ENCODE measurements at places on chromosomes 4 and X. TPM values are rescaled to one million over a fixed set of nuclear protein-coding genes. Genes with fewer than 3 reads are reported as not detected.

The PTTG2 gene
- total RNA-seq = not detected

The TLR2 gene
- total RNA-seq = 1.9 TPM

The ASB12 gene
- 0.22 TPM for total RNA-seq

The RBM47 gene
- 1.1 TPM for total RNA-seq

The DMRTC1 gene
- not detected for total RNA-seq

The CYSLTR1 gene
- total RNA-seq = 1.4 TPM

The RENBP gene
- 10.4 TPM for total RNA-seq

The AKAP14 gene
- total RNA-seq = not detected

The UGT2B11 gene
- total RNA-seq = not detected

The TNMD gene
- total RNA-seq = not detected

The TMEM31 gene
- not detected for total RNA-seq

The MFAP3L gene
- 1.4 TPM for total RNA-seq

The NDST3 gene
- not detected for total RNA-seq

The ETDA gene
- not detected for total RNA-seq

- DNase-seq = peak; percentile 10
Measured at GRCh38 chrX:55907968-55908607, 190.5 kb downstream of the RRAGB start.

DNA sequence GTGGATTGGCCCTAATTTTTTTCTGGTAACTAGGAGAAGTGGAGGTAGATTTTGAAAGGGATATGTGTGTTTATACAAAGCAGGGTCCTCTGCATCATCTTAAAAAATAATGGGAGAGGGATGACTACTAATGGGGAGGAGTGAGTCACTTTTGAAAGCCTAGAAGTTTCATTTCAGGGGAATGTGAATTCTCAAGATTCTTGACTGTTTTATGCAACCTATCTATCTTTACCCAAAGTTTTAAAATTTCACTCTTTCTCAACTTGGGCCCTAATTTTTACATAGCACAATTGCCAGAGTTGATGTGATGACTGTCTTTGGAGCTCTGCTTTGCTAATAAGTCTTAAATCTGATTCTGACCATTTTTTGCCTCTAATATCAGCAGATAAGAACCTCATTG, 445.2 kb downstream of the GRXCR1 start:
- DNase-seq = no peak

- no peak for DNase-seq
Measured at GRCh38 chr4:167023364-167023925, 210.8 kb downstream of the SPOCK3 start.

- no peak for DNase-seq
Measured at GRCh38 chr4:522438-522837, 23.4 kb downstream of the PIGG start.

GRCh38 chr4:76523593-76523992, 88.6 kb downstream of the SHROOM3 start:
- no peak for DNase-seq

DNA sequence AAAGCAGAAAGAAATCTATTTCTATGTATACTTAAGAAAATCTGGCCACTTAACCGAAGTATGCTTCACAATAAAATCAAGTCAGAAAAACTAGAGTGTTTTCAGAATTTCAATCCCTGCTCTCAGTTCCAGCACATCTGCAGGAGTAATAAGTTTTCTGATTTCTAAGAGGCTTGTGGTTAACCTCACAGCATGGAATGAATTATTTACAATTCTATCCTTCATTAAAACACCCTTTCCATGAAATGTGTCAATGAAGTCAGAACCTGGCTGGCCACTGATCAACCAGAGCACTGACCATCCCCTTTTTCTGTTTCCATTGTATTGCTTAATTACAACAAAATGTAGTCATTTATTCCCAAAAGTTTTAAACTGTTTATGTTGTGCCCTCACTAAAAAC, 781.4 kb upstream of the INTU start:
- DNase-seq = no peak

DNA sequence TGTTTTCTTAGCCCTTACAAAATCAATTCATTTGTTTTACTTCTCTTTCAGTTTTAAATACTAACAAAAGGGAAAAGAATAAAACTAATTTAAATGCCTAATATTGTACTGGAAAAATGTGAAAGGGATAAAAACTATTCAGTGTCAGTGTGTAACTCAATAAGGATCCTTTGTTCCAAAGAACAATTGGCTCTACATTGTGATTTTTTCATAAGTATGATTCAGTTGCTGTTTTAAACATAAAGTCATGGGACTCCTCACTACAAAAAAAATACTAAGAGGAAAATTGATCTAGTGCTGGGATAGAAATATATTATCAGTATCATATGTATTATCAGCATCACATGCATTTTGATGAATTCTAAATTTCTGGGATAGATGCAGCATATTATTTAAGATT, 199.4 kb upstream of the TRAM1L1 start:
- DNase-seq = no peak

GRCh38 chrX:73448379-73448778, 1.5 kb downstream of the CDX4 start:
- DNase-seq = no peak

DNA sequence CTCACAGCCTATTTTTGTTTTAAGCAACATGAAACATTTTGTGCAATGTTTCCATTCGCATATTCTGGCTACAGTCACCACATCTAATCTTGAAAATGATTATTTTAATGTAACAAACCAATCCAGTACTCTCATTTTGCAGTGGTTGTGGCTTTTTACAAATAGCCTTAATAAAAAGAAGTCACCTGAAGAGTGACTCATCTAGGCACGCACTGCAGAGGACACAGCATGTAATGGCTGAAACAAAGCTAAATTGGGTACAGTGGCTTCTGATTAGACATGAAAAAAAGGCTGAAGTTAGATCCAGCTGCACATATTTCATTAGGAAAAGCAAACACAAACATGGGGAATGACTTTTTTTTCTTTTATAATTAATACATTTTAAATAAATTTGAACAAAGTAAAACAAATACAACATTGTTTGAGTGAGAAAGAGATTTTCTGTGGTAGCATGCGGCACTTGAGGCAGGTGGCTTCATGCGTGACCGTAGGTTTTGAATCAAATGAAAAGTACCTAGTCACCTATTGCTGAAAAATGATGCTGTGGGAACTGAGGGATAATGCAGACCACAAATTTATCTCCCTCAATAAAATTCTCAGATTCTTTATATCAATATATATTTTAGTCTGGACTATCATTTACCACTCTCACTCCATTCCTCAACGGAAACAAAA, 240.8 kb upstream of the DDX53 start:
- no peak for DNase-seq

DNA sequence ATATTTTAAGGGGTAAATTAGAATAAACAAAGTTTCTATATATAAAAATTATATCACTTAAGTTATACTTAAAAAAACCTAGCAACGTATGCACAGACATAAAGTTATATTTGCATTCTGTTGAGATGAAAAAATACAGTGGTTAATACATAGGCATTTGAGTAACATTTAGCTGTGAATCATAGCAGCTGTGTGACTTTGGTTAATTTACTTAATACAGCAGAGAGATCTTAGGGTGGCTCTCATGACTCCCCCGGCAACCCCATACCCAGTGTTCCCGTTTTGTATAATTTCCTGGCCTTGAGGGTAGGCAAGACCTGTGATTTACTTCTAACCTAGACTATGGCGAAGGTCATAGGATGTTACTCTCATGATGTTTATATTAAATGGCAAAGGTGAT, 504.8 kb downstream of the INPP4B start:
- DNase-seq = no peak

- DNase-seq = no peak
Measured at GRCh38 chrX:11470250-11470974, 177.2 kb downstream of the AMELX start.

DNA sequence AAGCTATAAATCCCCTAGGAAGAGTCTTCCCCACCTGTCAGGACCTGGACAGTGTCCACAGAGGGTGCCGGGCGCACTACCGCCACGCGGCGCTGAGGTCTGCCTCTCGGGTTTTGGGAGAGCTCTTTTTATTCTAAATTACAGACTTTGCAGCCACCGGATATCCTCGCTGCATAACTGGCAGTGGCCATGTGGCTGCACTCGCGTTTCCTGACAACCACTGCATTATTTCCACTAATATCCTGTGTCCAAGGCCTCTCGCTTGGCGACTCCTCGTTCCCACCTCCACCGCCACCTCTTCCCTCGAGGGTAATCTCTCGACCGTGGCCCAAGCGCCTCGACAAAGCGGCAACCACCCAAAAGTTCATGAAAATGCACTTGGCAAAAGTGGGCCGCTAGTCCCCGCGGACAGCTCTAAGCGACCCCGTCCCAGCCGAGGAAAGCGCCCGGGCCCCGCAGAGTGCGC, 512 bp upstream of the TMEM131L start:
- no peak for DNase-seq

DNA sequence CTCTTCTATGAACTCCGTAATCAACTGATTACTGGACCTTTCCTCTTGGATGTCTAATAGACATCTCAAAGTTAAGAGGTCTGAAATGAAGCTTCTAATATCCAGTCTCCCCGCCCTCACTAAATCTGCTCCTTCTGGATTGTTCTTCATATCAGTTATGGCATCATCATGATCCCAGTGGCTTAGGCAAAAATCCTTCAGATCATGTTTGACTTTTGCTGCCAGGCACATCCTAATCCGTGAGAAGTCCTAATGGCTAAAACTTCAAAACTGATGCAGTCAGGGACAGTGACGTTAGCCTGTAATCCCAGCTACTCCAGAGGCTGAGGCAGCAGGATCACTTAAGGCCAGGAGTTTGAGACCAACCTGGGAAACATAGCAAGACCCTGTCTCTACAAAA, 55.1 kb upstream of the GUCY1A1 start:
- no peak for DNase-seq

DNA sequence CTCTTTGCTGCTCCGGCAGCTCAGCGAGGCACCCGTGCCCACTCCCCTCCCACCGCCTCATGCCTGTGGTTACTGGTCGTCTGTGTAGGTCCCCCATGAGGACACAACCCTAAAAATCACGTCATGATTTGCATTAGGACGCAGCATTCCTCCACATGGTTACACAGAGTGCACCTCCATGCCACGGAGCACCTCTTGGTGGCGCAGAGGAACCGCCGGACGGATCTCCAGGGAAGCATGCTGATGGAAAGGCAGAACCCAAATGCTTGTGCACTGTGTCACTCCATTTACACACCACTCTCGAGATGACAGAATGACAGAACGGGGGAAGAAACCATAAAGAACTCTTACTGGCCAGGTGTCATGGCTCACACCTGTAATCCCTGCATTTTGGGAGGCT, 22.4 kb downstream of the FAM53A start:
- no peak for DNase-seq

DNA sequence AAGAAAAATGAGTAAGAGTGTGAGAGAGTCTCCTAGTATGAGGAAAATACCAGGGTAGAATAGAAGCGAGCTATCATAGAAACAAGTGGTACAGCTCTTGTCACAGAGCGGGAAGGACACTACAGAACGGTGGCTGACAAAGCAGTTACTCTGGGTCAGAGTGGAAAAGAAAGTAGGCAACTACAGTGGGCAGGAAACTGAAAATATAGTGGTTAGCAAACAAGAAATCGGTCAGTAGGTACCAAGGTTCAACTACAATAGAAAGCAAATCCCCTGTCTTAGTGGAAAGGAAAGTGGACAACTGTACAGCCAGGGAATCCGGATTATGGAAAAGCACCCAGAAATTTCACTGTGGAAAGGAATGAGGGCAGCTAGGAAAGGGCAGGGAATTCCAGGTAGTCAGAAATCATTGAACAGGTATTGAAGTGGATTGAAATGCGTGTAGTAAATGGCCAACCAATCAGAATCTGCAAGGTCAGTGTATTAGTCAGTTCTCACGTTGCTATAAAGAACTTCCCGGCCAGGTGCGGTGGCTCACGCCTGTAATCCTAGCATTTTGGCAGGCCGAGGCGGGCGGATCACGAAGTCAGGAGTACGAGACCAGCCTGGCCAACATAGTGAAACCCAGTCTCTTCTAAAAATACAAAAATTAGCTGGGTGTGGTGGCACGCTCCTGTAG, 219.6 kb upstream of the DIAPH2 start:
- DNase-seq = no peak

- DNase-seq = no peak
Measured at GRCh38 chr4:30901461-30902451, 181.6 kb downstream of the PCDH7 start.

GRCh38 chr4:3853388-3854035, 87.3 kb downstream of the ADRA2C start:
- DNase-seq = no peak

DNA sequence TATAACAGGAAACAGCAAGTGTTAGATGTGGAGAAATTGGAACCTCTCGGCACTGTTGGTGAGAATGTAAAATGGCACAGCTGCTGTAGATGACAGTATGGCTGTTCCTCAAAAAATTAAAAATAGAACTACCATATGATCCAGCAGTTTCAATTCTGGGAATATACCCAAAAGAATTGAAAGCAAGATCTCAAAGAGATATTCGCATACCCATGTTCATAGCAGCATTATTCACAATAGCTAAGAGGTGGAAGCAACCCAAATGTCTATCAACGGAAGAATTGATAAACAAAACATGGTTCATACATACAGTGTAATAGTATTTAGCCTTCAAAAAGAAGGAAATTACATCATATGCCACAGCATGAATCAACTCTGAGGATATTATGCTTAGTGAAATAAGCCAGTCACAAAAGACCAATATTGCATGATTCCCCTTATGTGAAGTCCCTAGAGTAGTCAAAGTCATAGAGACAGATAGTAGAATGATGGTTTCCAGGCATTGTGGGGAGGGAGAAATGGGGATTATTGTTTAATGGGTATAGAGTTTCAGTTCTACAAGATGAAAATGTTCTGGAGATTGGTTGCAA, 467.7 kb downstream of the IDS start:
- DNase-seq = no peak

DNA sequence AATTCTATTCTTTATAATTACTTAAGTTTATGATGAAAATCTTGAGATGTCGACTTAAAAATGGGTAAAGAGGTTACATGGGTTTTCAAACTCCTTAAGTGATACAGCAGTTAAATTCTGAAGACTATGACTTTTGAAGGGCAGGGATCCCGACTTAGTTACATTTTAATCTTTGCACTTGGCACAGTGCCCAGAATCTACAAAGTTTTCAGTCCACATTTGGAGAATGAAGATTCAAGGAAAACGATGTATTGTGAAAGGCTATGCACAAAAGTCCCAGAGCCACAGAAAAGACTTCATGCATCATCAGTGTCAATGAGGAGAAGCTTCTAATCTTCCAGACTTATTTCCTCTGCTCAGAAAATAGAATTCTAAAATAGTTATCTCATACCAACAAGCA, 36.3 kb upstream of the GRPR start:
- no peak for DNase-seq

- DNase-seq = no peak
Measured at GRCh38 chrX:20217271-20217670, 49.4 kb downstream of the RPS6KA3 start.

- no peak for DNase-seq
Measured at GRCh38 chr4:27638163-27638915, 777.7 kb downstream of the STIM2 start.

GRCh38 chrX:3271834-3272186, 74.6 kb downstream of the MXRA5 start:
- DNase-seq = no peak

Measured in activated T-cell treated with anti-CD3 and anti-CD28 coated beads, Interleukin-2, amount 50 U/mL, for 4 hours (primary cell).